ENCODE measurements at places on chromosomes 5 and 9. TPM values are rescaled to one million over a fixed set of nuclear protein-coding genes. Genes with fewer than 3 reads are reported as not detected.

NOXA1 gene
- 7.3 TPM for polyA plus RNA-seq

CCNI2 gene
- 0.22 TPM for polyA plus RNA-seq

OBP2B gene
- not detected for polyA plus RNA-seq

PCDHGA8 gene
- 0.12 TPM for polyA plus RNA-seq

CDH6 gene
- 1.9 TPM for polyA plus RNA-seq

NME5 gene
- polyA plus RNA-seq = 5.1 TPM

NEURL1B gene
- 40.1 TPM for polyA plus RNA-seq

SLC4A9 gene
- not detected for polyA plus RNA-seq

ABHD17B gene
- 31.5 TPM for polyA plus RNA-seq

EPB41L4A gene
- 9.6 TPM for polyA plus RNA-seq

PDCD1LG2 gene
- 0.31 TPM for polyA plus RNA-seq

CCDC152 gene
- polyA plus RNA-seq = 0.25 TPM

SLC24A2 gene
- polyA plus RNA-seq = 9.2 TPM

SLC23A1 gene
- polyA plus RNA-seq = not detected

PTGDS gene
- polyA plus RNA-seq = 2,031 TPM

PCDHA9 gene
- polyA plus RNA-seq = not detected

UBE2QL1 gene
- 24.5 TPM for polyA plus RNA-seq

NIPAL4 gene
- polyA plus RNA-seq = 4.3 TPM

AMBP gene
- polyA plus RNA-seq = not detected
